ENCODE measurements at places on chromosomes 6 and 20.
A peak's percentile ranks its signal among the peaks of the same experiment; 100 is the strongest.

DNA sequence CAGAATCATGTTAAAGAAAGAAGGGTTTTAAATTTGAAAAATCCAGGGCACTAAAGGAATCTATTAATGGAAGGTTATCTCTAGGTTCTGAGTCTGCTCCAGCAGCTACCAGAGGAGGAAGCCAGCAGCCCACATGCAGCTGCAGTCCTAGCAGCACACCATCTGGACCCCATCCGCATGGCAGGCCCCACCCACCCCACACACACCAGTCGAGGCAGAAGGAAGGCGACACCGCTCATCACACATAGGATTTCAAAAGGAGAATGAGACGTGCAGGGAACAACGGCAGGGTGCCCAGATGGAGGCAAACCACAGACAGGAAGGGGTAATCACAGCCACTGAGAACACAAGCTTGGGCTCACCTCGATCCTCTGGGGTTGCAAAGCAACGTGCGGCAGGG lies 78.9 kb downstream of the GINS1 start:
- no peak for DNase-seq

DNA sequence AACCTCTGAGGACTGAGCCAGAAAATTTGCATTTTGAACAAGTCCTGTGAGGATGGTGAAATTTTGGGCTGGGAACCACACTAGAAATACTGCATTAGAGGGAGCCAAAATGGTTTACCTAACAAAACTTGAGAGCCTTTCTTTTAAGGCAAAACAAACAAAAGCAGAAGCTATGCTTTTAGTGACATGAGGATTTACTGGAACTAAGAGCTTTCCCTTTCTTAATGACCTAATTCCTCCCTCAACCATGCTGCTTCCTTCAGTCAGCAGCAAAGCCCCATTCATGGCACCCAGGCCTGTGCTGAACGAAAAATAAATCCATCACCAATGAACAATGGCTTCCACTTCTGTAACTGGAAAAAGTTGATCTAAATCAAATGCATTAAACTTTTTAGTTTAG lies 974.3 kb downstream of the HACE1 start:
- DNase-seq: no peak

GRCh38 chr6:52946306-52946705 lies 36.8 kb upstream of the GSTA3 start:
- no peak for DNase-seq

DNA sequence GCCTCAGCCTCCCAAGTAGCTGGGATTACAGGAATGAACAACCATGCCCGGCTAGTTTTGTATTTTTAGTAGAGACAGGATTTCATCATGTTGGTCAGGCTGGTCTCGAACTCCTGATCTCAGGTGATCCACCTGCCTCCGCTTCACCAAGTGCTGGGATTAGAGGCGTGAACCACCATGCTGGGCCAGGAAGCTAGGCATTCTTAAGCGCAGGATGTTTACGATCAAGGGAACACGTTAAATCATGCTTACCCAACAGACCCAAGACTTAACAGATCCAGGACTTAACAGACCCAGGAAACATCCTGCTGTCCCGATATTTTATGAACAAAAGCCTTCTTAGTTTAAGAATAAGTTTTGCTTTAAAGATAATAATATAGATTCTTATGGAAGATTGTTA lies 9.1 kb downstream of the PTGIS start:
- DNase-seq: no peak

GRCh38 chr20:55140631-55141030 lies 665.2 kb downstream of the DOK5 start:
- no peak for DNase-seq

- no peak for DNase-seq
Observed at GRCh38 chr6:25963426-25964123, 973 bp downstream of the TRIM38 start.

- no peak for DNase-seq
Observed at GRCh38 chr6:135575629-135576028, 78.1 kb upstream of the AHI1 start.

DNA sequence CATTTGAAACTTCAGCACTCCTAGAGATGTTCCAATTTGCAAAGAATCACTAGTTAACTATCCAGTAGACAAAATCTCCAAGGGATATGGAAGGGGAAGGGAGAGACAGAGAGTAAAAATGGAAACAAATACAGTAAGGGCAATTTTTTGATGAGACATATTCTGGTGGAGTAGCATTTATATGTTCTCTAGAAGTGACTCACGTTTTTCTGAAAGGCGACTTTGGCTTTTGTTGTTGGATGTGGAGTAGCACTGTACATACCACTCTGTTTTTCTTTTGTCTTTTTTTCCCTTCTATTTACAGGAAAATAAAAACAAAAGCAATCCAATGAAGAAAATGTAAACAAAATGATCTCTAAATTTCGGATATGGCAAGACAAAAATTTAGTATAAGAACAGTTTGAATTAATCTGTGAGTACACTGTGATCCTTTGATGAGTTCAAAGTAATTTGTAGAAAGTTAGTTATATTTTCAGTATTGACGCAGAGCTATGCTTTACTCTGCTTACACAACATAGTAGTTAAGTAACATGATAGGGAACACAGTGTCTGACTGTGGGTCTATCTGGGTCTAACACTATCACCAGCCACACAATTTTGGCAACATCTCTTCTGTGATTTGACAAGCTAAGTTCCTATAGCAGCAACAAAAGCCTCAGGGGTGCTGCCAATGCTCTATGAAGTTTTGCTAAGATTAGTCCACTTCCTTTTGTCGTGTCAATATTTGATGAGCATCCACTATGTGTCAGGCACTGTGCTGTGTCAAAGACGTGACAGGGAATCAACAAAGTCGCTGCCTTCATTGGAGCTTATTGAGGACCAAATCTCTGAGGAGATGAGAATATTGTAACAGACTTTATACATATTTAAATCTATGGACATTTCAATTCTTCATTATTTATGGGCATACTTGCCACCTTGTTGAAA lies 27.3 kb upstream of the TAGAP start:
- no peak for DNase-seq

DNA sequence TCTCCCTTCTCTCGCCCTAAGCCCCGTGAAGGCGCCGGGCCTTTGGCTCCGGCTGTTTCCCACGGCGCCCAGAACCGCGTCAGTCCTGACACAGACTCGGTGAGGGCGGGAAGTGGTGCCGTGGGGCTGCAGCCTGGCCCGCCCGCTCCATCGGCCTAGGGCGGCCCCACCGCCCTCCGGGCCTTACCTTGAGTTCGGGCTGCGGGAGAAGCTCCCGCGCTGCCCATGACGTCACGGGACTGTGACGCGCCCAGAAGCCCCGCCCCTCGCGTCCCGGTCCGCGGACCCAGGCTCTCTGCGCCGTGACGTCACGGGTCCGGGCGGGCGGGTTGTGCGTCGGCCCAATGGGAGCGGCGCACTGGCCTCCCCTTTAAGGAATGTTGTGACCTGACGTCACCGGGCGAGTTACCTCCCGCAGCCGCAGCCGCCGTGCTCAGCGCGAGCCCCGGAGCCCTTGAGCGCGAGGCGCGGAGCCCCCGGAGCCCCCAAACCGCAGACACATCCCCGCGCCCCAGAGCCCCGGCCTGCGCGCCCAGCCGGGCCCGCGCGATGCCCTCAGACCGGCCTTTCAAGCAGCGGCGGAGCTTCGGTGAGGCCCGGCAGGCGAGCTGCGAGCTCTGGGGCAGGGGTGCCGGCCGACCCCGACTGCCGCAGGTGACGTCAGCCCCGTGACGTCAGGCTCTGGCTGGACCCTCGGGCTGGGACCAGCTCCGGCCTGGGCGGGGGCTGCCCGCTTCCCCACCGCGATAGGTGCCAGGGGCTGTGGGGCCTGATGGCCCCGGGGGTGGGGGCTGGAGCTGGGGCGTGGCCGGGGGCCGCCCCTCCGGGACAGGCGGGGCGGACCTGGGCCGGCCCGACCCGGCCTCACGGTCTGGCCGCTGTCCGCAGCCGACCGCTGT lies at the start of gene MAP1LC3A:
MAP1LC3A (plus strand) TSS at position 399 of the 899 bp plus-strand sequence; CDS start at position 550, 151 bp downstream.
- DNase-seq: peak; percentile 80

All from stimulated activated CD4-positive, alpha-beta T cell treated with anti-CD3 and anti-CD28 coated beads, TNF-alpha, amount 100 ng/mL, for 1 hour (primary cell).